ENCODE measurements at places on chromosomes 11 and 22.

DNA sequence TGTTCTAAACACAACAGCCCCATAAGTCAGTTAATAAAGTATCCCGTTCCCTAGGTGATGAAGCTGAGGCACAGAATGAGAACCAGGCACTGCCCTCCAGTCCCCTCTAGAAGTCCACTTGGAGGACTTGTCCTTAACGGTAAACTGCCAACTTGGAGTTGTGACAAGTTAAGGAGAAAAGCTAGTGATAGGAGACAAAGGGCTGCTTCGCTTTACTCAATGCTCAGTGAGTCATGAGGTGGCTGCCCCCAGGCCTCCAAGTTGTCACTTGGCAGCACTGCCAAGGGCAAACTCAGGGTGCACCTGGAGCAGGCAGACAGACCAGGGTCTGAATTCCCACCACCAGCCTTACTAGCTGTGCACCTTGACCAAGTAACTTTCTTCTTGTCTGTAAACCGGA lies 13.5 kb downstream of the SLC43A1 start:
- no peak for DNase-seq

DNA sequence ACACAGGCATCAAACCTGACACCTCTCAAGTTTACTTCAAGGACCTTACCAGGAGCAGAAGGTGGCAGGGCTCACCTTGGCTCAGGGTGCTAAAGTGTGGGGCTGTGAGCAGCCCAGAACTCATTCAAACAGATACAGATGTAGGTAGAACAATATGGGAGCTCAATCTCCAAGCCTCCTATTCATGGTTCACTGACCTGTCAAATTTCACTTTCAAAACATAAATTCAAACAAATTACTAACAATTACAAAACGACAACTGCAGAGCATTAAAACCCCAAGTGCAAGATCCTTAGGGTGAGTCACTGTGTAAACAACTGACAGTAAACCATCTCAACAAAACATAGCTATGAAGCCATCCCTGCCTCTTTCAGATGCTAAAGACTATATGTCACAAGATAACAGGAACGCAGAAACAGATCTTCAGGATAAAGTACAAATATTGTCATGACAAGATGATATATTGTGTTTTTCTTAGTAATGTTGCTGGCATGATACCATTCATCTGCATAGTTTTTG lies 303.5 kb upstream of the ANO3 start:
- DNase-seq, result peak; percentile 50

- DNase-seq, result peak; percentile 25
These were observed 35.3 kb upstream of the FCHSD2 start for GRCh38 chr11:73177380-73177777.

DNA sequence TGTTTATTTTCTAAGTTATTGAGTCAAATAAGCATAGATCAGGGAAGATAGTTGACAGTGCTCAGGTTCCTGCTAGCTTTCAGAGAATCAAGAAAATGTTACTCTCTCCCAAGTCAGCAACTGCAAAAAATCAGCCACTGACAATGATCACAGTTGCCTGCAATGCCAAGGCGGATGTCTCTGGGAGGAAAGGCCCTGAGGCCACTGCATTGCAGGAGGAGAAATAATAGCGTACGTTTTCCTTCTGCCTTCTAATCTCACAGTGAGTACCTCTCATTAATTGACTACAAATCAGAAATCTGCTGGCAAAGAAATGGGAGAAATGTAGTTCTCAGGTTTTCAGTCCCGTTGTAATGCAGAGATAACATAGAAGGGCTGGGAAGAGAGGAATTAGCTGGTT lies 54.0 kb upstream of the SPON1 start:
- DNase-seq, result no peak

- no peak for DNase-seq
These were observed 14.9 kb upstream of the PDGFB start for GRCh38 chr22:39259666-39260065.

DNA sequence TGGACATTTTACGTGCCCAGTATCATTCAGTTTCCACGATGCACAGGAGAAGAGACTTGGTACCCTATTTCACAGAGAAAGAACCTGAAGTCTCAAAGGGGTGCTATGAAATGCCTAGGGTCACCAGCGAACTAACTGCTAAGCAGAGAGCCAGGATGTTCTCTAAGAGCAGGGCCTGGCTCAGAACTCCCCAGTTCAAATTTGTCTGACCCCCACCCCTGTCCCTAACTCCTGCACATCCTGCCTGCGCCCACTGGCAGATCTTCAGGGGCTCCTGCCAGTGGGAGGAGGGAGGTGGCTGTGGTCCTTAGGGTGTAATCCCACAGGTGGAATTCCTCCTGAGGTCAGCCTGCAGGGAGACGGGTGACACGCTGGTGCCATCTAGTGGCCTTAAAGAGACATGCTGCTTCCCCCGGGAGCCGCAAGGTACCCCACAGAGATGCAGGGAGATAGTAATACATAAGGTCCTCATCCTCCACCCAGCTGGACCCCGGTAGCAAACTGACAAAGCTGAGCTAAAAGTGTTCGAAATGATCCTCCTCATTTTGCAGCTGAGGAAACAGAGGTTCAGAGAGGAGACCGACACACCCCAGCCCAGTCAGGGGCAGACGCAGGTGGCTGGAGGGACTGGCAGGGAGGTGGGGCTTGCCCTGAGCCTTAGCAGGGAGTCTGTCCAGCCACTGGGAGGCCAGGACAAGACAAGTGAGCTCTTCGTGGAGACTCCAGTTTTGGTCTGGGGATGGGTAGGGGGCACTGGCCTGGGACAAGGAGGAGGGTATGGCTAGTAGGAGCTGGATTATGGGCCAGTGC lies 34.1 kb downstream of the MB start:
- DNase-seq, result peak; percentile 29

DNA sequence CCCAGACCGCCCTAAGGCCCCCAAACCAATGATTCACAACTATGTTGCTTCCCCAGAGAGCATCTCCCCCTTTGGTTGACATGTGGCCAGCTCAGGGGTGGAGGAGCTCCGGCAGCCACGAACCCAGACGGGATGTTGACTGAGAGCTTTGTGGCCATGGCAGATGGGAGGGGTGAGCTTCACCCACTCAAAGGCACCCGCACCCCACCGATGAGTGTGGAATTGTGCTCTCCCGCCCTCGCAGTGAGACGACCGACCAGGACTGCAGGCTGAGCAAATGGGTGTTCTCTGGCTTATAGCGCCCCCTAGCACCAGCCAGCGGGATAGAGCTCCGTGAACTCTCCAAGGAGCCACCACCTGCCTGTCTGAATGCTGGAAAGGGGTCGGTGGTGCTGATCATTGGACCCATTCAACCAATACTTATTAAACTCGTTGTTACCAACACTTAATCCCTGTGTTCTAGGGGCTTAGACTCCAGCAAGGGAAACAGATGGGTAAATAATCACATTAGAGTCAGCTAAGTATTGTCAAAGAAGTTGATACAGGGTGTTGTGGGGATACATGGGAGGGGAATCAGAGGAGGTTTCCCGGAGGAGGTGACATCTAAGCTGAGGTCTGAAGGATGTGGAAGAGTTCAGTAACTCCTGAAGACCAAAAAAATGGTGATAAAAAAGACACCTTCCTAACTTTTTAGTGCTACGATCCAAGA lies 4.5 kb upstream of the TIMP3 start:
- peak; percentile 47 for DNase-seq

GRCh38 chr11:107123022-107123421 lies 104.7 kb upstream of the GUCY1A2 start:
- DNase-seq, result no peak

DNA sequence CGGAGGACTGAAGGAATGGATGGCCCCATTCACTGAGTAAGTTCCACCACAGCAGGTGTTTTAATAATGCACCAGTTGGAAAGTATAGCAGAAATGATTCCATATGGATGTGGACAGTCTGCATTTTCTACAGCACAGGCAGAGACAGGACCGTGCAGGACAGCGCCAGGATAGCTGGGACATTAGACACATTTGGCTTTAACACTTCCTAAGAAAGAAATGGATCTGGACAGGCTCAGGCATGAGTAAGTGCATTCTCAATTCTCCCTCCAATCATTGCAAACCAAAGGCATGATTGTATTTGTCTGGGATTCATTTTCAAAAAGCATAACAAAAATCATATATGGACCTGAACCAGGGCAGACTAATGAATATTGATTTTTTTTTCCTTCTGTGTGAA lies 233.0 kb upstream of the POU2AF2 start:
- DNase-seq, result no peak

GRCh38 chr22:35134637-35135036 lies 68.7 kb downstream of the ISX start:
- DNase-seq, result no peak

All from fibroblast of gingiva (primary cell).